ENCODE measurements at places on chromosomes 6 and 20.
A peak's percentile ranks its signal among the peaks of the same experiment; 100 is the strongest.

DNA sequence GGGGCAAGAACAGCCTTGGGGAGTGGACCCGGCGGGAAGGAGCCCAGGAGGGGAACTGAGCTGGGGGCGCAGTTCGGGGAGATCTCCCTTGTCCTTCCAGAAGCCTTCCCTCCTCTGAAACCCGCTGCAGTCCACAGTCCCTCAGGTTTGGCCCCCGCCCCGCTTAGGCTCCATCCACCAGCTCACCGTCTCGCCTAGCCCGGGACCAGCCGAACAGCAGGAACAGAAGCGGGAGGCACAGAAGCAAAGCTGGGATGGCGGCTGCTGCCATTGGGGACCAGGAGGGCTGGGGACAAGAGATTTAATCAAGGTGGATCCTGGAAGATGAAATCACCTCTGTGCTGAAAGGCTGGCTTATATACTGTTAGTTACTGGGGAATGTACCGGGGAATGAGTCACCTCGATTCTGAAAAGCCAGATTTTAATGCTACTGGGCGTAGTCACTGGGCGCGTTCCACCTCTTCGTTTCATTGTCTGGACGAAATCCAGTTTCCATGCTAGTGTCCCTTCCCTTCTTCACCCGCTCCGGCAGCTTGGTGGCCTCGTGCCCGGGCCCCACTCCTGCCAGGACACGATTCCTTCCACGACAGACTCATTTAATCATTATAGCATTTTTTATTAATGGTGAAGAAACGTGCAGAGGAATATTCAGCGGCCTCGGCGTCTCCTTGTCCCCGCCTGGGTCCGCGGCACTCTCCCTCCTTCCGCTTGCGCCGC is at the start of gene RAET1L:
Gene RAET1L, minus strand, starts transcription at position 332 of the 717 bp plus-strand sequence. Its CDS starts 61 bp downstream, at position 271.
- DNase-seq = no peak

DNA sequence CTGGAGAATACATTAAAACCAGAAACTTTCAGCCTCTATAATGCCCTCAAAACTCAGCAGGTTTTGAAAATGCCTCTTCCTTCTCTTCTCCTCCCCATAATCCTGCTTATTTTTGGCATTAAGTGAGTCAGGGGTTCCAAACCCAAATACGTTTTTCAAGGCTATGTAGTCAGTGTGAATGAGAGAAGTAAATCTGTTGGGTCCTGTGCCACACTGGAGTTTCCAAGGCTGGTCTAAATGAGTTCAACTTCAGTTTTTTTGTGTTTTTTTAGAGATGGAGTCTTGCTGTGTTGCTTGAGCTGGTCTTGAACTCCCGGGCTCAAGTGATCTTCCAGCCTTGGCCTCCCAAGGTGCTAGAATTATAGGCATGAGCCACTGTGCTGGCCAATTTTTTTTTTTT is 20.9 kb downstream of the PTPRA start:
- DNase-seq = no peak

DNA sequence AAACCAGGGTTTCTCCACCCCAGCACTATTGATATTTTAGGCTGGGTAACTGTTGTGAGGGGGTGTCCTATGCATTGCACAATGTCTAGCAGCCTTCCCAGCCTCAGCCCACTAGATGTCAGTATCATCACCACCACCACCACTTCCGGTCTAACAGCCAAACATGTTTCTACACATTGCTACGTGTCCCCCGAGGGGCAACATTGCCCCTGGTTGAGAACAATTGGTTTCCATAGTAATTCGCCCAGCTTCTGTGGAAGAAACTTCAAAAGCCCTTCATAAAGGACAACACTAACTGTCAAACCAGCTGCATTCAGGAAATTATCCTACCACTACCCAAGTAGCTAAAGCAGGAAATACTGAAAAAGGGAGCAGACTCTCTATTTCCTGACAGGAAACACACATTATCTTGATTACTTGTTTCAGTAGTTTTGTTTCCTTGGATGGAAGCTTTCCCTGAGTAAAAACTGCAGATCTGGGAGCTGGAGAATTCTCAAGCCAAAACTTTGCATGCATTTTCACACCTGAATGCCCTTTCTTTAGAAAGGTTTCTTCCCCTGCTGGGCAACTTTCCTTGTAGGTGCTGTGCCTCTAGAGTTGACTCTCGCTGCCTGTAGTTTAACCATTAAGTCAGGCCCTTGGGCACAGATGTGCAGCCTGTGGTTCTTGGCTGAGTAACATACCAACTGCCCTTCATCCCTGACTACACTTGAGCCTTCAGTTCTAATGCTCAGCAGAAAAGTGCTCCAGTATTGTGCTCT is 23.6 kb downstream of the PKHD1 start:
- DNase-seq = peak; percentile 22

- no peak for DNase-seq
Measured at GRCh38 chr20:58071991-58072390, 156.5 kb downstream of the ANKRD60 start.

DNA sequence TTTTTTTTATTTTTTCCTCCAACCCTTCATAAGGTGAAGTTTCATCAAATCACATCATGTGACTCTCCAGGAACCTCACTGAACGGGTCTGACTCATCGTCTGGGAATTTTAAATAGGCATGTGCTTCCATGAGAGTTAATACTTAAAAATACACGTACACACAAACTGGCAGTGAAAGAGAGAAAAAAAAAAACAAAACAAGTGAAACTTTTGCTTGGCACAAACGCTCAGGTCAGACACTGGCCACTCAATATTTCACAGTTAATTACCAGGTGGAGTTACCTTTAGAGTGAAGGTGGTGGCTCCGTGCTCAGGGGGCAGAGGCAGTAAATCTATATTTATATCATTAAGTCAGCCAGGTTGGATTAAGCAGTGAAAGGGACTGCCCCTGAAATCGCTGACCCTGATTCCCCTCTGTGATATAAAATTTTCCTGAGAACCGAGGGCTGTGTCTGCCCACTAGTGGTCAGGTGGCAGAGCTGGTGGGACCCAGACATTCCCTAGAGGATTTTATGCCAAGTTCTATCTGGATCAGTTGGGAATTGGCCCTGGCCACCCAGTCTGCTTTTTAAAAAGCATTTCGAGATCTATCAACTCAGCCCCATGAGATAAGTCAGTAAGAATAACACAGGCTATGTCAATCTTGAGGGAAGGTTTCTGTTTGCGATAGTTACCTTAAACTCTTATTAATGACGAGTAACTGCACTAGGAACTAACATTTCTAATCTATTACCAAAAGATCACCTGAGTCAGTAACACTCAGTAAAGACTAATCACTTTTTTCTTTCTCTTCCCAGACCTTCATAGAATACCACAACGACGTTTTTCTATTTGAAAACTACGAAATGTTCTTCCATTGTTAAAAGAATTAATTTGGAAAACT is 259.1 kb downstream of the HDGFL1 start:
- DNase-seq = no peak

DNA sequence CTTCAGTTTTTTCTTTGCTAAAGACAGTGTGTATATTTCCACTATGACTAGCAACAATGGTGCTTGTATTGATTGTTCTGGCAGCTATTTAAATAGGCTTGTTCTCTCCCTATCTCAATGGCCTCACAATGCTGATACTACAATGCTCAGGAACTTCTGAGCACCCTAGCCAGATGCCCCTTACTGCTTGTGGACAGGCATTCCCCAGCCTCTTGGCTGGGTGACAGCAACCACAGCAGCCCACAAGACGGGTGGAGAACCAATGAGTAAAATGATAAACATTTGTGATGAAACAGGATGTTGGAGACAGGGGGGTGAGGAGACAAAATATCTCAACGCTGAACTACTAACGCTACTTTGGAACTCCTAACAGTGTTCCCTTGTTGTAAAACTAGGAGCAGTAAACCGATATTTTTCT is 42.3 kb downstream of the HIVEP2 start:
- peak; percentile 29 for DNase-seq

All from midbrain (tissue), 1 donor.